Astrocyte of the hippocampus (primary cell): ENCODE measurements at places on chromosomes 4 and X.

- DNase-seq = no peak
Observed at GRCh38 chr4:175916626-175917351, 104.7 kb upstream of the GPM6A start.

- no peak for DNase-seq
Observed at GRCh38 chr4:2652415-2653160, 103.5 kb downstream of the TNIP2 start.

GRCh38 chr4:56388306-56388705, 1.0 kb upstream of the AASDH start:
- DNase-seq = peak; percentile 5

DNA sequence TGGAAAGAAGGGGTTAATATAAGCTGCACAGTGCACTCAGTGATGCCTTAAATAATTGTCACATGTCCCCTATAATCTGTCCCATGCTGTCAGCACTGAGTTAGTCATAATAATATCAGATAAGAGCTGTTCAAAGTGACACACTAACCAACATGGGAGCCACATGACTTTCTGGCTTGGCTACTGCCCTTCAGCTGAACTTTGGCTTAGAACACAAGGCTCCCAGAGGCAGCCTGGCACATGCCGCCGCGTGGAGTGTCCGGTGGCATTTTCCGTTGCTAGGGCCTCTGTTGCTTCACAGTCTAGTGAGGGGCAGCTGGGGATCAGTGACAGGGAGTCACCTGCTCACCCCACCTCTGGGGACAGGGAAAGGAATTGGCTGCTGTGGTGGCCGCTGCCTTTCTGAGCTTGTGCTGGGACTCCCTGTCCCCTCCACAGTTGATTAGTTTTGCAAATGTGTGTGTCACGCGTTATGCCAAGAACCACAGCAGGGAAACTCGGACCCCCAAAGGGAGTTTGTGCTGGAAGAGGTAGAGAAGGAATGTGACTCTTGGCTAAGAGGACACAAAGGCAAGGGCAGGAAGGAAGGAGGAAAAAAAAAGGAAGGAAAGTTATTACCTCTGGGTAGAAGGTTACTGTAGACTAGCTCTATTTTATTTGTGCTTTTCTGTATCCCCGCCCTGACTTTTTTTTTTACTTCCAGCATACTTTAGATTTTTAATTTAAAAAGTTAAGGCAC, 41.1 kb upstream of the PPARGC1A start:
- peak; percentile 66 for DNase-seq

DNA sequence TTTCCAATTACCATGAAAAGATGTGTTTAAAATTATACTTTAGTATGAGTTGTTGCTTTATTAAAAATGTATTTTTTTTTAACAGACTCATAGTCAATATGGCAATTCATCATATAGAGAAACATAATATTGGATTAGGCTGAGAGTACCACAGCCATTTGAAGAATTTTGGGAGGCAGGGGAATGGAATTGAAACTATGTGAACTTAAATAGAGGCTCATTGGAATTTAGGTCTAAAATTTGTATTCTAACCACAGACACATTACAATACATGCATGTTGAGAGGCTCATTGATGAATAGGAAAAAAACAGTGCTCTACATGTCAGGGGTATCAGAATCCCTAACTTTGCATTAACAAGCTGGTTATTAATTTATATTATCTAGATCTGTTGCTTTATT, 269.6 kb downstream of the DKK2 start:
- DNase-seq = peak; percentile 29

- no peak for DNase-seq
Observed at GRCh38 chr4:172762895-172763294, 405.7 kb upstream of the GALNT7 start.

DNA sequence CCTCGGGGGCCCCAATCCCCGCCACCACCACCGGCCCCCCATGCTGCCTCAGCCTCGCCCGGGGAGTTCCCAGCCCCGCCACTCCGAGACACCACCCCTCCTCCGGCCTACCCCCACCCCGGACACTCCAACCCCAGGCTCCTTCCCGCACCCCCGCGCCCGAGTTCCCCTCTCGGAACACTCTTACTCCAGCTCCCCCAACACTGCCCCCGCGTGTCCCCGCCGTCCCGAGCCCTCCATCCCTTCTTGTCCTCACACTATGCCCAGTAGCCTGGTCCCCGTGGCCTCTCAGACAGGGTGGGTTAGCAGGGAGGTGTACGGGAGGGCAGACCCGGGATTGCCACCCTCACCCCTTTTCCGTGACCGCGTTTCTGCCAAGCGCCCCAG, 276.1 kb downstream of the BCOR start:
- no peak for DNase-seq

DNA sequence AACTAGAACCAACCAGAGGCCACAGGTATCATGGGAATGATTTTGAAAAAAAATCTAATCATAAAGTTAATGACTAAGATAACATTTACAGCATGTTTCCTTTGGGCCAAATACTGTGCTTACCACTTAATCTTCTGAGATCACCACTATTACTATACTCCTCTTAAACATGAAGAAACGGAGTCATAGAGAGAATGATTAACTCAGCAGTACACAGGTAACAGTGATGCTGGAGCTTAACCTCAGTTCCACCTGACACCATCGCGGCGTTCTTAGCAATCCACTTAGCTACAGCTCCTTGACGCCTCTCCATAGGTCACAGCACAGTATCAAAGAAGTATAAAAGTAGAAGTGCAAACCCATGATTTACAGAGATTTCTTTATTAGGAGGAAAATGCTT, 592.6 kb upstream of the SLIT2 start:
- no peak for DNase-seq

DNA sequence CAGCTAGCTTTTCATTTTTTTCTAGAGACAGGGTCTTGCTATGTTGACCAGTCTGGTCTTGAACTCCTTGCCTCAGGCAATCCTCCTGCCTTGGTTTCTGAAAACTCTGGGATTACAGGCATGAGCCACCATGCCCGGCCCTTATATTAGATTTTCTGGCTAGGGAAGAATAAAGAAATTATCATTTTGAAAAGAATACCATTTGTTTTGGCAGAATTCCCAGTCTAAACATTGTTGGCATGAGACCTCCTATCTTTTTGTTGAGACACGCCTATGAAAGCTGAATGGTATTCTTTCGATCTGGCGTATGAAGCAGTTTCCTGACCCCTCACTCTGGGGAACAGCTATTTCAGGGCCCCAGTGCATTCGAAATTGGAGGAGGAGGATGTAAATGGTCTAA, 107.0 kb downstream of the REPS2 start:
- DNase-seq = no peak

DNA sequence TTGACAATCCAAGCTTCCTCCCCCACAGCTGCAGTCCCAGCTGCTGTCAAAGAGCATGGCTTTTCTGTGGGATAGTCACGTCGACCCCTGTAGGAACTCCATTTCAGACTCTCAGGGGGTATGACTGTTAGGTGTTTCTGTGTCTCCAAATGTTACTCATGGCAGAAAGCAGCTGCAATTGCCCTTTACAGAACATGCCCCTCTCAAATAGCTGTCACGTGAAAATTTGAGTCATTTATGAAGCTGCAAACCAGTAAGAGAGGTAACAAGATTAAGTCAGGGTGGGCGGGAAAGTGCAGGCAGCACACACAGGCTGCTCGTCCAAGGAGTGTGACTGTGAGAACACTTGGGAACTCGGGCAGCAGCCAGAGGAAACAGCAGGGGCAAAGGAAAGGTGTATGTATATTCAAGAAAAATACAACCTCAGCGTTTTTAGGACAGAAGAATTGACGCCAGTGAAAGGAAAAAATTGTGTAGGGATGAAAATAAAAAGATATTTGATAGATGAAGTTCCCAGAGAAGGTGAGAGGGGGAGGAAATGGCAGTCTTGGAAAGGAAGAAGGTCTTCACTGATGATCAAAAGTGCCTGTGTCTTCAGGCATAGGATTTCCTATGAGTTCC, 66.5 kb upstream of the TMEM184C start:
- DNase-seq = peak; percentile 53

GRCh38 chrX:20459410-20460350, 193.0 kb upstream of the RPS6KA3 start:
- no peak for DNase-seq

GRCh38 chr4:88219099-88219498, 60.7 kb upstream of the ABCG2 start:
- peak; percentile 67 for DNase-seq

GRCh38 chr4:173536808-173537429, 6.9 kb upstream of the HAND2 start:
- DNase-seq = no peak

- DNase-seq = no peak
Observed at GRCh38 chrX:23403849-23404248, 69.2 kb downstream of the PTCHD1 start.

DNA sequence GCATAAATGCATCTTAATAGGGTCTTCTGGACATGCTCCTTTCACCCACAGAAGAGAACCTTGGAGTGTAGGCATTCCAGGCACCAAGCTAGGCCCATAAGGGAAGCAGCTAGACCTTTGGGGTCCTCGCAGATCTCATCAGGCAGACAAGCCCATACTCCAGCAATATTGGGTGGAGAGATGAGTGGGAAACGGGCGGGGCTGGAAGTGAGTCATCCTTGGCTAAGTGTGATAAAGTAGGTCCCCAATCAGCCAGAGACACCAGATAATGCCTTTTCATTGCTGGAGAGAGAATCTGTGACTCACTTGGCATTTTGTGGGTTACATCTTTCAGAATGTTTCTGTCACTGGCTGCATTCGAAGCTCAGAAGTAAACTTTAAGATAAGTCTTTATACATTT, 133.3 kb upstream of the MBNL3 start:
- DNase-seq = peak; percentile 11

DNA sequence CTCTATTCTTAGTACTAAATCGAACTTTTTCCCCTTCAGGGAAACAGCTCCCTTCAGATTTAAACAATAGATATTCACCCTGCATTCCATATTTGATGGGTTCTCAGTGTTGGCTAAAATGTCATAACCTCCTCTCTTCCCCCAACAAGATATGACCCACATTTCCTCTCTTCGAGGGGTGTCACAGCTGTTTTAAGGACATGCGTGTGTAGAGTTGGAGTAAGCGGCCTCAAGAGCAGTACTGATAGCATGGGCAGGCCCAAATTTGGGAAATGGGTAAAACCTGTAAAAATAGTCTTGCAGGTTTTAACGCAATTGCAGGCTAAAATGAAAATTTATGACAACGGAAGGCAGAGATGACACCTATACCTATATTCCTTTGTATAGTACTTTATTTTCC, 28.7 kb downstream of the SAT1 start:
- DNase-seq = no peak

DNA sequence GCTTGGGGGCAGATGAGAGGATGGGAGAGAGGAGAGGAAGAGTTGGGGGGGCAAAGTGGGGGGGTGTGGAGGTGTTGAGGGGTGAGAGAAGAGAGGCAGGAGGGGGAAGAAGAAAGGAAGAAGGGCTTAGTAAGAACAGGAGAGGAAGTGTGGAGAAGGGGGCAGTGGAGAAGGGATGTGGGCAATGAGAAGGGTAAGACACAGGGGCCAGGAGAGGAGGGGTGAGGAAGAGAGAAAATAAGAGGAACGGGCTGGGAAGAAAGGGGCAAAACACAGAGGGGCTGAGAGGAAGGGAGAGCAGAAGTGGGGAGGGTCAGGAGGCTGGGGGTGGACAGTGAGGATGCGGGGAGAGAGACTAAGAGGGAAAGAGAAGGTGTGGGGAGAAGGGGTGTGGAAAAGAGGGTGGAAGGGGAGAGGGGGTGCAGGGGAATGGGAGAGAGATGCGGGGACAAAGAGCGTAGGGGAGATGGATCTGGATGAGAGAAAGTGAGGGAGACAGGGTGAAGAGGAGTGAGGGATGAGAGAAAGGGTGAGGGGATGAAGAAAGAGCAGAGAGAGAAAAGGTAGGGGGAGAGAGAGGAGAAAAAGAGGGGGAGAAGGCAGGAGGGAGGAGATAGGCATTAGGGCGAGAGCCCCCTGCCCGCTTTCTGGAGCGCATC, 12.9 kb downstream of the SH3KBP1 start:
- no peak for DNase-seq
